ENCODE measurements at places on chromosomes 11 and 22.

- no peaks in the 10 kb centered on the region for H3K27me3 ChIP-seq
- no peaks in the 10 kb centered on the region for H3K4me1 ChIP-seq
- H3K27ac ChIP-seq = no peak overlapping the region
- no peak for DNase-seq
- no peaks in the 10 kb centered on the region for H3K36me3 ChIP-seq
These were observed 18.4 kb downstream of the SPATA19 start for GRCh38 chr11:133826866-133827265.

DNA sequence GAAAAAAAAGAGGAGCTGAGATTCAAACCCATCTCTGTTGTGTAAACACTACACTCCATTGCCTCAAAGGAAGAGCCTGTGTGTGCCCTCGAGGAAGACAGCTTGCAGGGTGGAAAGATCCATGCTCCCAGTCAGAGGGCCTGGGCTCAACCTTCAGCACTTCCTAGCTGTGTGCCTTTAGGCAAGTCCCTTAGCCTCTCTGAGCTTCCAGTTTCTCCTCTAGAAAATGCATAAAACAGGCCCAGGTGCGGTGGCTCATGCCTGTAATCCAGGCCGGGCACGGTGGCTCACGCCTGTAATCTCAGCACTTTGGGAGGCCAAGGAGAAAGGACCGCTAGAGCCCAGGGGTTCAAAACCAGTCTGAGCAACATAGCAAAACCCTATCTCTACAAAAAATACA, 4.6 kb upstream of the ARFGAP2 start:
- no peak overlapping the region for H3K27ac ChIP-seq
- H3K36me3 ChIP-seq = no peaks in the 10 kb centered on the region
- H3K4me1 ChIP-seq = peaks cover 10% of the 10 kb centered on the region
- H3K27me3 ChIP-seq = peaks cover 3% of the 10 kb centered on the region
- H3K4me3 ChIP-seq = no peak overlapping the region

DNA sequence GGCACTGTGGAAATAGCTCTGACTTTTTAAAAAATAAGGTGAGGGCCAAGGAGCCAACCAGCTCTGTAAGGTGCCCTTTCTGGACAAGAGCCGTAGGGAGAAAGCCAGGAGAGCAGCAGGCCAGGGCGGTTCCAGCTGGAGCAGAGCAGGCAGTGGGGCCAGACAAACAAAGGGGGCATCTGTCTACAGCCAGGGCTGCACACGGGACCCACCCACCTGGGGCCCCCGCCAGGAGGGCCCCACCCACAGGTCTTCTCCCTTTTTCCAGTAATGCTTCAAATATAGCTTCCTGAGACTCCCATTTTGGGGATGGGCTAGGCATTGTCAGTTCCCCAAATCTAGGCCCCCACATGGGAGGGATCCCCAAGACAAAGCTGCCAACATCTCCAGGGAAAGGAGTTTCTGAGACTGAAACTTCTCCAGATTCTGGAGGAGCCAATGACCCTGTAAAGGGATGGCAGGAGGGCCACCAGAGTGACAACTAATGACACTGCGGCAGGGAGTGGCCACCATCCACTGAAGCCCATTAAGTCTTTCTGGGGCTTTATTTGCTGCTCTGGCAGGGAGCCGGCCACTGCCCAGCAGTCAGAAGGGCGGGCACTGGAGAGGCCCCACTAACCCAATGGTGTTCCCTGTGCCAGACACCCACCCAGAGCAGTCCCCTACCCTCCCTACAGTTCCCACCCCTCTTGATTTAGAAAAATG, 1.9 kb downstream of the ZFTA start:
- no peak overlapping the region for H3K4me3 ChIP-seq
- peaks cover 31% of the 10 kb centered on the region for H3K4me1 ChIP-seq
- no peak for DNase-seq
- H3K27ac ChIP-seq = no peak overlapping the region
- peaks cover 41% of the 10 kb centered on the region for H3K36me3 ChIP-seq

GRCh38 chr11:8099291-8099899, 18.4 kb downstream of the TUB start:
- H3K36me3 ChIP-seq = peaks cover 68% of the 10 kb centered on the region
- H3K27me3 ChIP-seq = no peaks in the 10 kb centered on the region
- H3K27ac ChIP-seq = no peak overlapping the region
- H3K4me1 ChIP-seq = no peaks in the 10 kb centered on the region
- peak; percentile 63 for DNase-seq
- peak overlapping the region; percentile 22 for H3K4me3 ChIP-seq

GRCh38 chr11:120601536-120601935, 90.0 kb downstream of the GRIK4 start:
- peaks cover 4% of the 10 kb centered on the region for H3K4me1 ChIP-seq
- no peak overlapping the region for H3K27ac ChIP-seq
- DNase-seq = no peak

- no peaks in the 10 kb centered on the region for H3K27me3 ChIP-seq
- no peak for DNase-seq
- peaks cover 45% of the 10 kb centered on the region for H3K36me3 ChIP-seq
- H3K27ac ChIP-seq = no peak overlapping the region
- H3K4me3 ChIP-seq = peak overlapping the region; percentile 74
These were observed 887 bp downstream of the IRF7 start for GRCh38 chr11:614623-615503.

GRCh38 chr11:122995526-122995925, 13.9 kb upstream of the BSX start:
- no peak for DNase-seq
- H3K27ac ChIP-seq = no peak overlapping the region
- no peaks in the 10 kb centered on the region for H3K36me3 ChIP-seq
- H3K4me3 ChIP-seq = no peak overlapping the region

DNA sequence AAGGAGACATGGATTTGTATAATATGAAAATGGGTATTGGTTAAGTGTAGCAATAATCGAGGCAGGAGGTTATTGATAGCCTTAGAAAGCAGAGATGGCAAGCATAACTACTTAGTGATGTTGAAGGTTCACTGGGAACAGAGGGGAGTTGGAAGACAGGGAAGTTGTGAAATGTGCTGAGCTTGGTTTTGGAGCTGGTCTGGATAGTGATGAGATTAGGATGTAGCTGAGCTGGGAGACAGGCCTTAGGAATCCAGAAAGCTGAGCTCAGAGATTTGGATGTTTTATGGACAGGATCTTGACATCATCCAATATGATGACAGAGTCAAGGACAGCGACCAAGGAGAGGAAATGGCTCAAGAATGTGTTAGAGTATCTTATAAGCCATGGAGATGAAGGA, 113.1 kb downstream of the ARHGAP42 start:
- no peaks in the 10 kb centered on the region for H3K27me3 ChIP-seq
- DNase-seq = no peak
- H3K4me1 ChIP-seq = no peaks in the 10 kb centered on the region
- H3K36me3 ChIP-seq = no peaks in the 10 kb centered on the region

- no peak overlapping the region for H3K27ac ChIP-seq
- H3K4me1 ChIP-seq = no peaks in the 10 kb centered on the region
- H3K4me3 ChIP-seq = no peak overlapping the region
- H3K27me3 ChIP-seq = no peaks in the 10 kb centered on the region
These were observed 53.8 kb downstream of the HIRA start for GRCh38 chr22:19377565-19378343.

- peaks cover 95% of the 10 kb centered on the region for H3K36me3 ChIP-seq
- H3K4me3 ChIP-seq = no peak overlapping the region
- H3K27me3 ChIP-seq = no peaks in the 10 kb centered on the region
- peaks cover 11% of the 10 kb centered on the region for H3K4me1 ChIP-seq
- DNase-seq = no peak
- no peak overlapping the region for H3K27ac ChIP-seq
These were observed 8.7 kb downstream of the TNKS1BP1 start for GRCh38 chr11:57316017-57316416.

- no peaks in the 10 kb centered on the region for H3K27me3 ChIP-seq
- no peak for DNase-seq
- no peak overlapping the region for H3K27ac ChIP-seq
These were observed 21.2 kb downstream of the TTC28 start for GRCh38 chr22:28658448-28658847.

DNA sequence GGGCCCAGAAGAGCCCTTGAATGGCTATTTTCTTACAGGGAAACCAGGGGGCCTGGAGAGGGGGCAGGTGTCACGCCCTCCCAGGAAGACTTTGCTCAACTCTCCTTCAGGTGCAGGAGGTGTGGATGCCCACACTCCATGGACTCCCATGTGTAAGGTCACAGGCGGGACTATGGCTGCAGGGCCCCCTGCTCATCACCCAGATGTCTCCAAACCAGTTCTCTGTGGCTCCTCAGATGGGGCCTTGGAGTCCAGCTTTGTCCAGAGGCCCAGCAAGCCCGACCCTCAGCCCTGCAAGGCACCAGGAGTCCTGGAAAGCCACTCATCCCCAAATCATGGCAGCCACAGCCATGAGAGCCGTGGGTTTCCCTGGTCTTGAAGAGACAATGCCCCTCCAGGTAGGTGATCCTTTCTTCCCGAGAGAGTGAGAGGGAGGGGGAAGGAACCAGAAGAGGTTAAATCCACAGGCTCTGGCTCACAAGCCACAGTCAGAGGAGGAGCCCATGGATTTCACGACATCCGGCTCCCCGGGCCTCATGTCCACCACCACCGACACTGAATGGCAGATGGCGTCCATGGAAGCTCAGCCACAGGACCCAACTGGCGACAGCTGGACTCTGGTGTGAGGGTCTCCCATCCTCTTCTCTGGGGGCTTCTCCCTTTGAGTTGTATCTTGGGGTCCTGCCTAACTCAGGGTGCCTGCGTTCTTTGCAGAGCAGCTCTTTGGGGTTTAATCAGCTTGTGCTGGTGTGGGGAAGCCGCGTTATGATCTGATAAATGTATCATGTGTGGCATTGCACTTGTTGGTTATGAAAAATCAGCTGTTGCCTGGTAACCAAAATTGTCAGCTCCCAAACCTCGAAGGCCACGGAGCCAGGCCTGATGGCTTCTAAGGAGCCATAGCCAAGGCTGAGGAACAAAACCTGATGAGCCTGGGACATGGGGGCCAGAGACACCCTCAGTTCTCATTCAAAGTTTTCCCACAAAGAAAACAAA, 620.4 kb downstream of the BRD1 start:
- H3K4me3 ChIP-seq = no peak overlapping the region
- no peaks in the 10 kb centered on the region for H3K4me1 ChIP-seq
- no peak overlapping the region for H3K27ac ChIP-seq
- H3K36me3 ChIP-seq = no peaks in the 10 kb centered on the region

- no peaks in the 10 kb centered on the region for H3K27me3 ChIP-seq
- no peaks in the 10 kb centered on the region for H3K36me3 ChIP-seq
- no peak for DNase-seq
- no peak overlapping the region for H3K4me3 ChIP-seq
- H3K27ac ChIP-seq = no peak overlapping the region
These were observed 195.5 kb upstream of the SORL1-AS1 start for GRCh38 chr11:121648306-121648705.

- peak overlapping the region; percentile 99 for H3K27ac ChIP-seq
- no peak overlapping the region for H3K4me3 ChIP-seq
- H3K36me3 ChIP-seq = peaks cover 54% of the 10 kb centered on the region
- H3K4me1 ChIP-seq = peaks cover 32% of the 10 kb centered on the region
These were observed 166.2 kb downstream of the LDLRAD3 start for GRCh38 chr11:36109850-36110606.

GRCh38 chr22:46900549-46900948, 138.1 kb downstream of the TBC1D22A start:
- H3K27ac ChIP-seq = no peak overlapping the region
- H3K36me3 ChIP-seq = peaks cover 3% of the 10 kb centered on the region
- H3K27me3 ChIP-seq = no peaks in the 10 kb centered on the region
- no peaks in the 10 kb centered on the region for H3K4me1 ChIP-seq
- H3K4me3 ChIP-seq = no peak overlapping the region
- no peak for DNase-seq

DNA sequence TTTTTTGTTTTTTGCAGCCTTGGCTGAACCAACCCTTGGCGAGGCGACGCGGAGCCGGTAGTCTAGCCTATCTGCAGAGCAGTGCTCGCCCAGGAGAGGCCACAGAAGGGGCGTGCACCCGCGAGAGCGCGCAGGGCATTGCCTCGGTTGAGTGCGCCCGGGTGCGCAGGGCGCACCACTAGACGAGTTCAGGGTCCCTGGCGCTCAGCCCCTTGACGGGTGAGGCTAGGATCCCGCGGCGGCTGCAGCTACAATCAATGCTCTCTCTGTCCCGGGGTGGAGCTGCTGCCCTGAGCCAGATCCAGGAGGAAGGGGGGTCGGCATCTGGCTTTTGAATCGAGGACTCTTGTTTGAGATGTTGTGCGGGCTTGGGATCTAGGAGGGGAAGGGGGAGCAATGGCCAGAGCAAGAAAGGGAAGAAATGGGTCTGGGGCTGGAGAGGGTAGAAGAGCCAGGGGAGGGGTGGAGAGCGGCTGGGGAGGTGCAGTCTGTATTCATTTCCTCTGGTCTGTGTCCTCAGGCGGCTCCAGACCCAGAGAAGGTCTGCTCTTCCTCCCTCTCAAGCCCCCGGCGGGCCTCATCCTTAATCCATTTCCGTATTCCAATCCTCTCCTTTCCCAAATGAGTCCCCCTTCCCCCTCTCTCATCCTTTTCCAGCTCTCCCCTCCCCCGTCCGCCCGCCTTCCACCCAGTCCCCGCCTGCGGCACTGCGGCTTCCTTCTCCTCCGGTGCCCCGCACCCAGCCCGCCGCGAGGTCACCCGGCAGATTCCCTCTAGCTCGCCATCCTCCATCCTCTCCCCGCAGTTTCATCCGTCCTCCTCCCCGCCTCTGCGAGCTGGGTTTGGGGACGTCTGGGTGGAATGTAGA, 797 bp downstream of the THY1 start:
- H3K4me3 ChIP-seq = peak overlapping the region; percentile 65
- peaks cover 14% of the 10 kb centered on the region for H3K4me1 ChIP-seq
- H3K27ac ChIP-seq = peak overlapping the region; percentile 55
- H3K27me3 ChIP-seq = no peaks in the 10 kb centered on the region
- H3K36me3 ChIP-seq = peaks cover 16% of the 10 kb centered on the region

DNA sequence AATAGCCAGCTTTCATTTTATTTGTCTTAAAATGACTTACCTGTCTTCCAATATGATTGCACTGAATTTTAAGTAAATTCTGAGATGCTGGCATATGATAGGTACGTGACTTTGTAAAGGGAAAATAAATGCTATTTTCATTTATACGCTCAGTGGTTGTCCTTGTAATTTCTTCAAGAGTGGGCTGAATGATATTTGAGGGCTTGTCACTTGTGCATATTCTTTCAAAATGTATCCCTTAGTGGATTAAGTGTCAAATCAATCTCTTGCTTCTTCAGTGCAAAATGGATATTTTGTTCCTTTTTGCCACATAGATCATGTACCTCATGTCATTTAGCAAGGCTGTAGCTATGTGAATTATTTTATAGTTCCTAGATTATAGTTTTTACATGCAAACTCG, 56.9 kb downstream of the GAS2 start:
- no peaks in the 10 kb centered on the region for H3K27me3 ChIP-seq
- no peaks in the 10 kb centered on the region for H3K36me3 ChIP-seq
- no peaks in the 10 kb centered on the region for H3K4me1 ChIP-seq
- no peak overlapping the region for H3K4me3 ChIP-seq
- no peak for DNase-seq
- no peak overlapping the region for H3K27ac ChIP-seq

DNA sequence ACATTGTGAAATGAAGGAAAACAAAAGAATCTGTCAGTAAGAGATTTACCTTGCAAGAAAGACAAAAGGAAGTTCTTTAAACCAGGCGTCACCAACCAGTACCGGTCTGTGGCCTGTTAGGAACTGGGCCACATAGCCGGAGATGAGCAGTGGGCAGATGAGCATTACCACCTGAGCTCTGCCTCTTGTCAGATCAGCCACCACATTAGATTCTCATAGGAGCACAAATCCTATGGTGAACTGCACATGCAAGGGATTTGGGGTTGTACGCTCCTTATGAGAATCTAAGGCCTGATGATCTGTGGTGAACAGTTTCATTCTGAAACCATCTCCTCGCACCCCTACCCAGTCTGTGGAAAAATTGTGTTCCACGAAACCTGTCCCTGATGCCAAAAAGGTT, 108.2 kb downstream of the CYP2R1 start:
- H3K4me3 ChIP-seq = no peak overlapping the region
- H3K4me1 ChIP-seq = no peaks in the 10 kb centered on the region
- no peaks in the 10 kb centered on the region for H3K36me3 ChIP-seq
- no peak for DNase-seq
- H3K27me3 ChIP-seq = no peaks in the 10 kb centered on the region
- no peak overlapping the region for H3K27ac ChIP-seq

Data from neuronal stem cell (in vitro differentiated cells).